ENCODE measurements at places on chromosomes 4 and X. TPM values are rescaled to one million over a fixed set of nuclear protein-coding genes. Genes with fewer than 3 reads are reported as not detected.
A peak's percentile ranks its signal among the peaks of the same experiment; 100 is the strongest.

BDH2 gene
- 13.9 TPM for total RNA-seq

EVC2 gene
- 5.7 TPM for total RNA-seq

FREM3 gene
- not detected for total RNA-seq

CXorf51B gene
- total RNA-seq = not detected

CT45A2 gene
- total RNA-seq = not detected

MAGEA11 gene
- not detected for total RNA-seq

ITIH6 gene
- total RNA-seq = not detected

SSX2 gene
- not detected for total RNA-seq

REELD1 gene
- total RNA-seq = not detected

CTAG1B gene
- total RNA-seq = not detected

TREX2 gene
- total RNA-seq = 0.21 TPM

SH3D19 gene
- total RNA-seq = 110 TPM

GAGE12E gene
- total RNA-seq = not detected

- DNase-seq = no peak
Measured at GRCh38 chrX:30597216-30598012, 19.8 kb upstream of the TASL start.

DNA sequence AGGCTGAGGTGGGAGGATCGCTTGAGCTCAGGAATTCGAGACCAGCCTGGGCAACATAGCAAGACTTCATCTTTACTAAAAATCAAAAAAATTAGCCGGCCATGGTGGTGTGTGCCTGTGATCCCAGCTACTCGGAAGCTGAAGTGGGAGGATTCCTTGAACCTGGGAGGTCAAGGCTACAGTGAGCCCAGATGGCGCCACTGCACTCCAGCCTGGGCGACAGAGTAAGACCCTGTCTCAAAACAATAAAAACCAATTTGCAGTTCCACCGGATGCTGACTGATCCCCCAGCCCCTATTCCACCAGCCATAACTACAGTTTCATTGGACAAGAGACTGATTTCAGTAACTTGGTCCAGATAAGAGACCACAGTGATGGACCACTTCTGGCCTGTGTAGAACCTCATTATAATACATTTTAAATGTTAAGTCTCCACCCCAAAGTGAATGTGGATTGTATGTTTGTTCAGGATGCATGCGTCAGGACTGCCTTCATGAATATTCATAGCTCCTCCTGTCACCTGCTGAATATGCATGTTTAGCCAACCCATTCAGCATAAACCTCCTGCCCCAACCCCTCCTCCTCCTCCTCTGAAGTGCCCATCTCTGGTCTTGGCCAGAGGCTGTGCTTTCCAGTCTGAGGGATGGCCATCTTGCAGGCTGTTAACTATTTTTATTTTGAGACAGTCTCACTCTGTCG lies 2.3 kb upstream of the SLBP start:
- DNase-seq = no peak

- DNase-seq = no peak
Measured at GRCh38 chr4:150867148-150867547, 147.9 kb downstream of the LRBA start.

DNA sequence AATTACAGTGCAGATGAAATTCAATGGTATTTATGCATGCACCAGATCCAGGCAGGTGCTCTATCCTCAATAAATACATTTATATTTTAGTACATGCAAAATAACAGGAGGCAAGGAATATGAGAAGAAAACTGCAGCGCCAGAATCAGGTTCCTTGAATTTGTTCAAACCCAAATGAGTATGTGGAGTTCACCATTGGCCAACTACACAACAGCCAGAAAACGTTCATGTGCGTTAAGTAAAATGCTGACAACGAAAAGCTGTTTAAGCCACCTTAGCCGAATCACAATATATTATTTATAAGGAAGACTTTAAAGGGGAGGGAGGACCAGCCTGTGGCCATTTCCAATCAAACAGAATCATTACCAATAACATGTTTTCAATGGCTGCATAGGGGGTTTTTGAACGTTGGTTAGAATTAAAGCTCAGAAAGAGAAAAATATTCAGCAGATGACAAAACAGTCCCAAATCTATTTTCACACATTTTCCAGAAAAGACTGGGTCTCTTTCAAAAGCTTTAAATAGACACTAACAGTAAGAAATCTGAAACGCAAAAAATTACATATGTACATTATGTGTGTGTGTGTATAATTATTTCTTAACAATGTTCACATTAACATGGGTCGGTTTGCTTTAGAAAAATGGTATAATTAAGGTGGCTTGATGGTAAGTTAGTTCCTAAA lies 171.9 kb downstream of the LDB2 start:
- DNase-seq = no peak

DNA sequence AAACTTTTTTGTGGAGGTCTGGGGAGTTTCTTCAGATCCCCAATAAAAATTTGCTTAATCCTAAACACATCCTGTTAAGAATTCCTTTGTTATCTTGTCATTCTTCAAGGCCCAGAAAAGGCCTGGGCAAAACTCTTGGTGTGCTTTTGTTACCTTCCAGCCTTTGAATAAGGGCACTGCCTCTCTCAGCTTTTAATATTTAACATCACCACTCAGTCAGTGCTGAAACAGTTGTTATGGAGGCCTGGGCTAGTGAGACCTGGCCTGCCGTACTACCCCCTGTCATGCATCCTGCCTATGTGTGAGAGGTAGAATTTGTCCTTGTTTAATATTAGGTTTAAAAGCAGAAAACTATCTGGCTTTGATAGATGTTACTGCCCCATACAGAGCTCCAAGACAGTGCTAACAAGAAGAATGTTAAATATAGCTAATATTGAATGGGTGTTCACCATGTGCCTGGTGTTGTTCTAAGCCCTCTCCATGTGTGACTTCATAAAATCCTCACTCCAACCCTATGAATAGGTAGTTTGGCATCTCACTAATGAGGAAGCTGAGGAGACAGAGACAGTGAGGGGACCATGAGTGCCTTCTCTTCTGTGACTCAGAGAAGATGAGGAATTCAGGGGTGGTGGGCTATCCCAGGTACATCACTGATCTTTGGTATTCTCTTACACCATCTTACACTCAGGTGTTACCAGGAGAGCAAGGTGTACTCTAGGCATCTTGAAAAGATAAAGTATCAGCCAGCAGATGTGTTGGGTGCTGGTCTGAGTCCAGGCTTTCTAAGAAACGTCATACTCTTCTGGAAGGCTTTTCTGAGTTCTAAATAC lies 6.2 kb downstream of the PPP1R2C start:
- no peak for DNase-seq

DNA sequence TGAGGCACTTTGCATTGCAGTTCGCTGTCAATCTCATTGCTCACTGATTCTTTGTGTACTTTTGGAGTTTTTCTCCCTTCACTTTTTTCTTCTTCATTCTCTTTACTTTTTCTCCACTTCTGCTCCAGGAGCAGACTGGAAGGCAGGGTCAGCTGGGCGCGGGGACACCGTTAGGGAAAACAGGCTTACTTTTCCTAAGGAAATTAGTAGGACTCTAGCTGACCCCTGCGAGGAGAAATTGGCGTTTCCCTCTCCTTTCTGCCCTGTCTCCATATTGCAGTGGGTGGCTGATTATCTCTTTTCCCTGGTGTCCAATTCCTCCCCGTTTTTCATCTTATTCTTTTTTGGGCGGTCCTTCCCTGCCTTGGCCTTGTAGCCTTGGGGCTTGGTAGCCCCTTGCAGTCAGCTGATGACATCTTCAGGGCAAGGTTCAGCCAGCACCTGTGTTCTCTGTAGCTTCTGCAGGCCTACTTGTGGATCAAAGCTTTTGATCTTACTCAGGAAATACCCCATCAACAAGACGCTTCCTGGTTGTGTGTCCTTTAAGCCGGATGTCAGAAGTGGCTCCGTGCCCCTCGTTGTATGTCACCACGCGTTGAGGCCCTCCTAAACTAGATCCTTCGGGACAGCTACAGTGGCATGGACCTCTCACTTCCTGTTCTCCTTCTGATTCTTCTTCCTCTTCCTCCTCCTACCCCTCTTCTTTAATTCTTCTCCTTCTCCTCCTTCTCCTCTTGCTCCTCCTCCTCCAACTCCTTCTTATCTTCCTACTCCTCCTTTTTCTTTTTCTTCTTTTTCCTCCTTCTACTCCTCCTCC lies 36.1 kb downstream of the NBDY start:
- peak; percentile 61 for DNase-seq

DNA sequence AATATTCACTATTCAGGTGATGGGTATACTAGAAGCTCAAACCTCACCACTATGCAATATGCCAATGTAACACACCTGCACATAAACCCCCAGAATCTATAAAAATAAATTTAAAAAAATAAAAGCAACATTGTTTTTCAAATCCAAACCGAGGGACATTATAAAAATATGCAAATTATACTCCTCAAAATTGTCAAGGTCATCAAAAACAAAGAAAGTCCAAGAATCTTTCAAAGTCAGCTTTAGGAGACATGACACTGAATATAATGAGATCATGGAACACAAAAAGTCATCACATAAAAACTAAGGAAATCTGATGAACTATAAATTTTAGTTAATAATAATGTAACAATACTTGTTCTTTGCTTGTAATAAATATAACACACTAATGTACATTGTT lies 43.2 kb upstream of the AR start:
- no peak for DNase-seq

- no peak for DNase-seq
Measured at GRCh38 chr4:22607382-22607781, 85.4 kb upstream of the GBA3 start.

- peak; percentile 64 for DNase-seq
Measured at GRCh38 chrX:46912603-46913491, 626 bp downstream of the JADE3 start.

GRCh38 chr4:152535360-152535902 lies 461 bp downstream of the FBXW7 start:
- no peak for DNase-seq

GRCh38 chrX:11546917-11547316 lies 118.8 kb downstream of the ARHGAP6 start:
- no peak for DNase-seq

DNA sequence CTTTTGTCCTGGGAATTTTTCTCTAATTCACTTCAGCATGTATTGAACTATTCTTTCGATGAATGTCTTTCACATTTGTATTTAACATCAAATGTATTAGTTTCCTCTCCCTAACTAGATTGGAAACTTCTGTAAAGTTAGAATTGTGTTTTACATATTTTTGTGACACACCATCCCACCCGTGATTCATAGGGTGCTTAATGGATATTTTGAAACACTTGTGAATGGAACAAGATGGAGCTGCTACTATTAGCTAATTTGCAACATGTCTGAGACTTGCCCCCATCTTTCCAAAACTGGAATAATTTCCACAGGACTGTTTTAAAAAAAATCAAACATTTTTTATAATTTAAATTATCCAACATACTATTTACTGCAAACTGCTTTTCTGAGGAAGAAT lies 30.2 kb upstream of the GNPDA2 start:
- no peak for DNase-seq

GRCh38 chrX:125205918-125206665 lies 113.6 kb upstream of the TEX13C start:
- no peak for DNase-seq

GRCh38 chr4:74423104-74423503 lies 21.8 kb upstream of the AREG start:
- no peak for DNase-seq

- no peak for DNase-seq
Measured at GRCh38 chr4:30842142-30842541, 122.0 kb downstream of the PCDH7 start.

GRCh38 chrX:69031181-69031580 lies 134.1 kb downstream of the PJA1 start:
- no peak for DNase-seq

GRCh38 chr4:153246446-153247115 lies 42.3 kb downstream of the TRIM2 start:
- no peak for DNase-seq

GRCh38 chr4:143736861-143737260 lies 36.4 kb upstream of the FREM3 start:
- no peak for DNase-seq

DNA sequence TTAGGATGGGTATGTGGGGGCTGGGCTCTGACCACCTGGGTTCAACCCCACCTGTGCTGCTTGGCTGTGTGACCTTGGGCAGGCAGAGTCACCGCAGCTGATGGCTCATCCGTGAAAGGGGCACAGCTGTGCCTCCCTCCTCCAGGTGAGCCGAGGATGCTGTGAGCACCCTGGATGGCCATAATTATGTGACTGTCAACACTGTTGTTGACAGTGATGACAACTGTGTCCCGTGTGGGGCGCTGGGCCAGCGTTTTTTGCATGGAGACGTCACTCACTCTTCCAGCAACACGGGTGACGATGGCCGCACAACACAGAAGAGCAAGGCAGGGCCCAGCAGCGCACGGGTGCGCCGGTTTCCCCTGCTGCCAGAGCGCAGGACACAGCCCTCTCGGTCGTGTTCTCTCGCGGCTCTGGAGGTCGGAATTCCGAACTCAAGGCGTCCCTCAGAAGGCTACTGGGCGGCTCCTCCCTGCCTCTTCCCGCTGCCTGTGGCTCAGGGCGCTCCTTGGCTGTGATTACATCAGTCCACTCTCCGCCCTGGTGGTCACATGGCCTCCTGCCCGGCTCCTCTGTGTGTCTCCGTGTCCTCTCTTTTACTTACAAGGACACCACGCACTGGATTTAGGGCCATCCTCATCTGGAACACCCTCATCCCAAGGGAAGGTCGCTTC lies 1.3 kb downstream of the SH3TC1 start:
- DNase-seq = peak; percentile 77
